ENCODE measurements at places on chromosomes 16 and 17. TPM values are rescaled to one million over a fixed set of nuclear protein-coding genes. Genes with fewer than 3 reads are reported as not detected.

DNA sequence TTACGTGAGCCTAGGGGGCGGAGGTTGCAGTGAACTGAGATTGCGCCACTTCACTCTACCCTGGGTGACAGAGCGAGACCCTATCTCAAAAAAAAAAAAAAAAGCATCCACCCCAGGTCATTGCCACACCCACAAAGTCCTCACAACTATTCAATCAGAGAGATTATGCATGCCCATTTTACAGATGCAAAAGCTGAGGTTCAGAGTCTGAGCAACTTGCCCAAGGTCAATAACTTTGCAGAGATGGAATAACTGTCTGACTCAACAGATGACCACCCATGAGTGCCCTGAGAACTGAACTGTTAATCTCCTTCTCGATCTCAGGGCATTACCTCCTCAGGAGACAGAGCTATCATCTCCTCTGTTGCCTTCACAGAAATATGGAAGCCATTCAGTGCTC is 5.5 kb upstream of the TMEM114 start:
- H3K4me3 ChIP-seq: no peak overlapping the region
- H3K36me3 ChIP-seq: no peaks in the 10 kb centered on the region
- DNase-seq: no peak
- no peaks in the 10 kb centered on the region for H3K4me1 ChIP-seq
- no peak overlapping the region for H3K27ac ChIP-seq

The KRT20 gene
- total RNA-seq: not detected

GRCh38 chr17:8611137-8611536 is 19.4 kb downstream of the MYH10 start:
- peak overlapping the region; percentile 91 for H3K27ac ChIP-seq
- H3K27me3 ChIP-seq: no peaks in the 10 kb centered on the region
- DNase-seq: no peak
- peaks cover 2% of the 10 kb centered on the region for H3K36me3 ChIP-seq
- peak overlapping the region; percentile 33 for H3K4me3 ChIP-seq
- H3K4me1 ChIP-seq: peaks cover 8% of the 10 kb centered on the region

The CCL1 gene
- not detected for total RNA-seq

The BCL6B gene
- total RNA-seq: 31.4 TPM

DNA sequence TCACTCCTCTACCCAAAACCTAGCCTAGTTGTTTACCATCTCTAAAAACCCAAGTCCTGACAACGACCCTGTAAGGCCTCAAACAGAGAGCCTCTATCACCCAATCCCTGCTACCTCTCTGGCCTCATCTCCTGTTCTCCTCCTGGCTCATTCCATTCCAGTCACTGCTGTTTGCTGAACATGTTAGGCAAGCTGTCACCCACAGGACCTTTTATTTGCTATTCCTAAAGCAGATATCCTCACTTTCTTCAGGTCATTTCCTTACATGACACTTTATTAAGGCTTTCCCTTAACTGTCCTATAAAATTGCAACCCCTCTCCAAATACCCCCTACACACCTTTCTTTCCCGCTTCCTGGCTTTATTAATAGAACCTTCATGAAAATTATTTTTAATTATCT is 85.1 kb downstream of the KANSL1 start:
- no peak for DNase-seq
- no peak overlapping the region for H3K4me3 ChIP-seq

- H3K4me1 ChIP-seq: peaks cover 1% of the 10 kb centered on the region
- DNase-seq: no peak
- no peaks in the 10 kb centered on the region for H3K27me3 ChIP-seq
- H3K27ac ChIP-seq: no peak overlapping the region
Measured at GRCh38 chr17:44043272-44043696, 23.2 kb downstream of the LSM12 start.

DNA sequence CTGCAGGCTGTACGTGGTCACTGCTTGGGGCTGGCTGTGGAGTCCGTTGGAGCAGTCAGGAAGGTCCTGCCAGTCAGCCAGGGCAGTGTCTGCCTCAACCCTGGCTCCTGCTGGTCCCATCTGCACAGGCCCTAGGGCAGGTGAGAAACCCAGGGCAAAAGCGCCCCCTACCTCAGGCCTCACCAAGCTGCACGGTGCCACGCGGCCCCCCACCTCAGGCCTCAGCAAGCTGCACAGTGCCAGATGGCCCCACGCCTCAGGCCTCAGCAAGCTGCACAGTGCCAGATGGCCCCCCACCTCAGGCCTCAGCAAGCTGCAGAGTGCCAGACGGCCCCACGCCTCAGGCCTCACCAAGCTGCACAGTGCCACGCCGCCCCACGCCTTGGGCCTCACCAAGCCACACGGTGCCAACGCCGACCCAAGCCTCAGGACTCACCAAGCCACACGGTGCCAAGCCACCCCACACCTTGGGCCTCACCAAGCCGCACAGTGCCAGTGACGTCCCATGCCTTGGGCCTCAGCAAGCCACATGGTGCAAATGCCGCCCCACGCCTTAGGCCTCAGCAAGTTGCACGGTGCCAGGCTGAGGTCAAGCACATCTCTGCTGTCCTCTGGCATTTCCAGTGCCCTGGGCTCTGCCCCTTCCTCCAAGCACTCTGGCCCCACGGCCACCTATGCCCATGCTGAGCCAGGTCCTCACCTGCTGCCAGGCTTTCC is 5.5 kb downstream of the TMEM204 start:
- no peaks in the 10 kb centered on the region for H3K27me3 ChIP-seq
- no peak overlapping the region for H3K27ac ChIP-seq
- no peaks in the 10 kb centered on the region for H3K4me1 ChIP-seq
- DNase-seq: no peak
- H3K4me3 ChIP-seq: no peak overlapping the region

The PPP1R27 gene
- total RNA-seq: not detected

Measured in aorta (tissue), 5 donors.